ENCODE measurements at places on chromosomes 11 and 22. TPM values are rescaled to one million over a fixed set of nuclear protein-coding genes. Genes with fewer than 3 reads are reported as not detected.

The TRIM5 gene
- 4.5 TPM for polyA plus RNA-seq

The ACR gene
- polyA plus RNA-seq: not detected

The BTG4 gene
- polyA plus RNA-seq: not detected

The NAALAD2 gene
- polyA plus RNA-seq: not detected

The APOL6 gene
- polyA plus RNA-seq: 4.9 TPM

The NRIP3 gene
- polyA plus RNA-seq: not detected

The MS4A3 gene
- polyA plus RNA-seq: not detected

The SLC22A8 gene
- polyA plus RNA-seq: not detected

The DUSP8 gene
- 1.2 TPM for polyA plus RNA-seq

The SAA4 gene
- polyA plus RNA-seq: not detected

The DRD2 gene
- polyA plus RNA-seq: not detected

The APOL4 gene
- polyA plus RNA-seq: not detected

The XKR3 gene
- polyA plus RNA-seq: not detected

The SLC35E4 gene
- 1.5 TPM for polyA plus RNA-seq

The MYO7A gene
- polyA plus RNA-seq: not detected

The RPL27A gene
- 4,311 TPM for polyA plus RNA-seq

The IFITM10 gene
- 0.06 TPM for polyA plus RNA-seq

The CARD18 gene
- polyA plus RNA-seq: not detected

The VPS37C gene
- 2.0 TPM for polyA plus RNA-seq

The SMTNL1 gene
- 0.14 TPM for polyA plus RNA-seq

The MIF gene
- 1,216 TPM for polyA plus RNA-seq

The CRYBB1 gene
- 1.0 TPM for polyA plus RNA-seq

The TREH gene
- polyA plus RNA-seq: not detected

The FAM180B gene
- polyA plus RNA-seq: not detected

The CSF2RB gene
- polyA plus RNA-seq: 17.6 TPM

The SCGB1C1 gene
- polyA plus RNA-seq: not detected

The MUC6 gene
- not detected for polyA plus RNA-seq

The KLHDC7B gene
- polyA plus RNA-seq: 4.7 TPM

The C22orf42 gene
- not detected for polyA plus RNA-seq

The APOL2 gene
- 14.3 TPM for polyA plus RNA-seq

The DNAJB7 gene
- 0.09 TPM for polyA plus RNA-seq

The STARD10 gene
- polyA plus RNA-seq: 33.4 TPM

The LRRC56 gene
- polyA plus RNA-seq: 2.6 TPM

The HMOX1 gene
- 28.7 TPM for polyA plus RNA-seq

The ALDH3B2 gene
- not detected for polyA plus RNA-seq

The SHANK3 gene
- not detected for polyA plus RNA-seq

The APIP gene
- polyA plus RNA-seq: 17.2 TPM

The TRIM49 gene
- polyA plus RNA-seq: not detected

The BET1L gene
- 44.4 TPM for polyA plus RNA-seq

The SLN gene
- not detected for polyA plus RNA-seq

The YPEL1 gene
- 16.8 TPM for polyA plus RNA-seq

The KCTD21 gene
- polyA plus RNA-seq: 1.9 TPM

The MUC5AC gene
- not detected for polyA plus RNA-seq

The CASP1 gene
- polyA plus RNA-seq: 75.2 TPM

The OR51B4 gene
- not detected for polyA plus RNA-seq

The LRRC55 gene
- not detected for polyA plus RNA-seq

The OR8A1 gene
- not detected for polyA plus RNA-seq

The TEX12 gene
- 0.20 TPM for polyA plus RNA-seq

The OR52I1 gene
- polyA plus RNA-seq: not detected

The SMPD1 gene
- polyA plus RNA-seq: 4.9 TPM

The APOBEC3F gene
- 33.0 TPM for polyA plus RNA-seq

The TIGD3 gene
- 2.3 TPM for polyA plus RNA-seq

The MRGPRX3 gene
- not detected for polyA plus RNA-seq

The MYBPC3 gene
- polyA plus RNA-seq: not detected

The OR52N5 gene
- polyA plus RNA-seq: not detected

Measured in IgD-negative memory B cell (primary cell).